Kidney tubule cell (primary cell): ENCODE measurements at places on chromosomes 11 and 22.

DNA sequence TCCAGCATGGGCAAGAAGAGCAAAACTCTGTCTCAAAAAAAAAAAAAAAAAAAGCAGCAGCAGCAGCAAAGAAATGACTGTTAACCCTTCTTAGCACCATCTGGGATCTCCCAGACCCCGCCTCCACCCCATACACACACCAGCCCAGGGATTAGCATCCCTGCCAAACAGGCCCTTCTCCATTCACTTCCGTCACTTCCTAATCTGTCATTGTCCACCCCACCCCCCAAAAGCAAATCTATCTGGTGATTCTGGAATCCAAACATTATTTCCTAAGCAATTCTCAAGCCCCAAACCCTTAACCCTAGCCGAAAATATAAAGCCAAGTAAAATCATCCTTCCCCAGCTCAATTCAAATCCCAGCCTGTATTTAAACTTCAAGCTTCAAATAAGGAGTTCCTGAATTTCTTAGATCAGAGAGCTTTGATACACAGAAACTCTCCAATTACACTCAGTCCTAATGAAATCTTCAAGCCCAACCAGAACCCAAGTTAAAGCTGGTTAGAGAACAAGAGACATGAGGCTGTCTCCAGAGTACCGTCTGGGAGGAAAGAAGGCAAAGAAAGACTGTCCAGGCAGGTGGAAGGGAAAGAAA, 6.0 kb upstream of the AHNAK start:
- no peak for DNase-seq

DNA sequence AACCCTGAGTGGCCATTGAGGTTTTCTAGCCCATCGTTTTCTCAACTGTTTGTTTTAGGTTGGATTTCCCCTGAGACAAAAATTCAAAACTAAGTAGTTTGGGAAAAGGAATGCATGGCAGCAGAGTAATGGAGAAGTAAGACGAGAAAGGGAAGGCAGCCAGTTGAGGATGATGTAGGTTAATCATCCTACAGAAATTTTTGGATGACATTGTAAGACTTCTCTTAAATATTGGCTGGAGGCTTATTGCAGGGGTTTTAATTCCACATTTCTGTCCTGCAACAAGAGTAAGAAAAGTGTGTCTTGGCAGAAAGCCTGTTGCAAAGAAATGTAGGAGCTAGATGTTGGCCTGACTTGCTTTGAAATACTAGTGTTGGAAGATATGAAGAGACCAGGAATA, 308.8 kb downstream of the LUZP2 start:
- DNase-seq = no peak

GRCh38 chr11:96085319-96085930, 161.5 kb upstream of the MTMR2 start:
- DNase-seq = no peak

DNA sequence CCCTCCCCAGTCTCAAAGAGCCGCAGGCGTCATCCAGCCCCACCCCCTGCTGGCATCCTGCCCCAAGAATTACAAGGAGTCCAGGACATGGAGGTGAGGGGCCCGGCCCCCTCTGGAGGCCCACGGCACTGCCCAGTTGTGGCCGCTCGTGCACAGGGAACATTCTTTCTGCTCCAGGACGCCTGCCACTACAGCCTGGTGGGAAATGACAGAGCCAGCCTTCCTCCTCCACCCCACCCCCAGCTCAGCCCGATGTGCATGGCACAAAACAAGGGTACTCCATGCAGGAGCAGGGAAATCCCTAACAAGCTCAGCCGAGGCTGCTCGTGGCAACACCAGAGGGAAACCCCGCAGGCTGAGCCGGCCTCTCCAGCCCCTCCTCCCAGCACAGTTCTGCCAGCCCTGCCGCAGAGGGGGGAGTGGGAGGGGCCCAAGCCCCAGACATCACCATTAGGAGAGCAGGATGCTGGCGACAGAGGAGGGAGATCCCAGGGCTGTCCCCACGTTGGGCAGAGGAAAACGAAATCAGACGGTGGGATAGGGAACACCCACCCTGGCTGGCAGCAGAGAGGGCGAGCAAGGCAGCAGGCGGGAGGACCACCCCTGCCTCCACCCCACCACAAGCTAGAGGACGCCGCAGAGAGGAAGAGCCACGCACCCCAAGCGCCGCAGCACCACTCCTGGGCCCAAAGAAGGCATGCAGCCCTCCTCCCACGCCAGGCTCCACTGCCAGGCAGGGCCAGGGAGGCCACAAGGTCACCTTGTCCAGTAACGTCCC, 10.0 kb downstream of the IGSF9B start:
- DNase-seq = no peak

DNA sequence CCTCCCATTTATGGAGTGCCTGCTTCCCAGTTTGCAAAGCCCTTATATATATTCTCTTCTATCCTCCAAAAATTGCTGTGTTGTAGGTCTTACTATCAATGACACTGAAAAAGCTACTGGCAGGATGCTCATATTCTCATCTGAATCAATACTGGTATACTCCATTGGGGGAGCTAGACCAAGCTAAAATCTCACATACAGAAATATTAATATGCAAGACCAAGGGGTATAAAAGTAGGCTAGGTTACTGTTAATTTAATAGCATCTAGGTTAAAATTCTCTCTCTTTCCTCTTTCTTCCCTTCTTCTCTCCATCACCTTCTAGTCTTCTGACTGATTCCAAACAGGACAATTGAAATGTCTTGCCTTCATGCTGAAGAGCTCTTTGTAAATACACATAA, 17.1 kb upstream of the BDNF start:
- DNase-seq = peak; percentile 28
